ENCODE measurements at places on chromosomes 6 and 20.

GRCh38 chr6:125379174-125379573 lies 77.4 kb upstream of the HDDC2 start:
- no peak for DNase-seq

- no peak for DNase-seq
These were observed 255.5 kb downstream of the KIF16B start for GRCh38 chr20:16317445-16318362.

- DNase-seq, result no peak
These were observed 5.6 kb upstream of the CCDC170 start for GRCh38 chr6:151488226-151488625.

DNA sequence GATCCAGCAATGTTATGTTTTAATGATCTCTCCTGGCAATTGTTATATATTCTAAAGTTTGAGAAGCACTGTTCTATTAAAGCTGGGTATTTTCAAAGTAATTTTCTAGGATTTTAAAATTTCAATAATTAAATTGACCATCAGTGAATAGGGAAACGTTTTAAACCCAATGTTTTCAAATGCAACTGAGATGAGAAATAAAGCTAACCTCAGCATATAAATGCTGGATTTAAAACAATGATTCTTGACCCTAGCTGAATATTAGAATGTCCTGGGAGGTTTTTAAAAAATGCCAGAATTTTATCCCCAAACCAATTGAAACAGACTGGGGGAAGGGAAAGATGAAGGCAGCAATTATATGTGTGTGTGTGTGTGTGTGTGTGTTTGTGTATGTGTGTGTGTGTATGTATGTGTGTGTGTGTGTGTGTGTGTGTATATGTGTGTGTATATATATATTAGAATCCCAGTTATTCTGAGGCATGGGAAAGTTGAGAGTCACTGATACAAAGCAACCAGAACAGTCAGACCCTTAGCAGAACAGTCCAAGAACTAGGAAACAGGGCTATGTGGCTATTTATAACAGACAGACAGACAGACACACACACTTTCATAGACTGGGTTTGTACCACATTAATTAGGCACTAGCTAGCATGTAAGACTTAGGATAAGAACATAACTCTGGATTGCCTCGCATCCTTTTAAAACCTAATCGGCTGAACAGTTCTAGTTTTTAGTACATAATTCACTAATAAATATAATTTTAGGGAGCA lies 107.8 kb downstream of the MAN1A1 start:
- DNase-seq, result no peak

GRCh38 chr6:21992178-21992967 lies 304.5 kb downstream of the PRL start:
- DNase-seq, result no peak

GRCh38 chr6:133115946-133116345 lies 125.2 kb upstream of the EYA4 start:
- no peak for DNase-seq

DNA sequence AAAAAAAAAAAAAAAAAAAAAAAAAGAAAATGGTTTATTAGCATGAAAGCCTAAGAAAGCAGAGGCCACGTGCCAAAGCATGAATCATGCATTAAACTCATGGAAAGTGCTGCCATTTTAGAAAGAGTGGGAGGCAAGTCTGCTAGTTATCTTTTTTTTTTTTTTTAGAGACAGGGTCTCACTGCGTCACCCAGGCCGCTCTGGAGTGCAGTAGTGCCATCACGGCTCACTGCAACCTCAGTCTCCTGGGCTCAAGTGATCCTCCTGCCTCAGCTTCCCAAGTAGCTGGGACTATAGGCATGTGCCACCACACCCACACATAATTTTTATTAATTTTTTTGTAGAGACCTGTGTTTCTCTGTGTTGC lies 5.2 kb downstream of the VWA7 start:
- no peak for DNase-seq

GRCh38 chr6:121791396-121792315 lies 356.2 kb downstream of the GJA1 start:
- DNase-seq, result no peak

- no peak for DNase-seq
These were observed 136.3 kb downstream of the TFAP2C start for GRCh38 chr20:56765172-56766073.

DNA sequence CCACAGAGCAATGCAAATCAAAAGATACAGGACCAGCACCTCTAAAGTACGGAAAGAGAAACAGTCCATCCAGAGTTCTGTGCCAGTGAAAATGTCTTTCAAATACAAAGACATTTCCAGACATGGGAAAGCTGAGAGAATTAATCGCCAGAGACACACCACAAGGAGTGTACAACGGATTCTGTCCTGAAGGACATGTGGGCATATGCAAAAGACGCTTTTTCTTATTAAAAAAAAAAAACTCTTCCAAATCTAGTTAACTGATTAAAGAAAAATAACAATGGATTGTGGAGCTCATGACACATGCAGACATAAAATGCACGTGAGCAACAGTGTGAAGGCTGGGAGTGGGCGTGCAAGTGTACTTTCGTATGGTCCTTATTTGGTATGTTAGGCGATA lies 22.8 kb downstream of the KIF25 start:
- no peak for DNase-seq

DNA sequence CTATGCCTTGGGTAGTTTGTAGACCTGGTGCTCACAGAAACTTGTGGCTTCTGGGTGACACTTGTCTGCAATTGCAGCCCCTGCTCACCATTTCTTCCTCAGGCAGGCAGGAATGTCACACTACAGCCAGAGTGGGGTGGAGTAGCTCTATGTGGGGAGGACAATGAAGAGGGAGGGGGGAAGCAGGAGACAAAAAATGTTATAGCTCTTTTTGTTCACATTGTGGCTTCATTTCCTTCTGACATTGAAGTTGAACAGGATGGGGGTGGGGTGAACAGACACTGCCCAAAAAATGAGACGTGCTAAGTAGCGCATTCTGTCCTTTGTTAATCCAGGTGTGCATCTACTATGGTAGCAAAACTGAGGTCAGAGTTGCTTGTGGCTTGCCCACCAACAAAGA lies at the start of gene THEMIS:
Gene THEMIS (minus strand): TSS at position 124 of the 400 bp plus-strand sequence. CDS start 126 bp downstream, outside the sequence.
- DNase-seq, result no peak

DNA sequence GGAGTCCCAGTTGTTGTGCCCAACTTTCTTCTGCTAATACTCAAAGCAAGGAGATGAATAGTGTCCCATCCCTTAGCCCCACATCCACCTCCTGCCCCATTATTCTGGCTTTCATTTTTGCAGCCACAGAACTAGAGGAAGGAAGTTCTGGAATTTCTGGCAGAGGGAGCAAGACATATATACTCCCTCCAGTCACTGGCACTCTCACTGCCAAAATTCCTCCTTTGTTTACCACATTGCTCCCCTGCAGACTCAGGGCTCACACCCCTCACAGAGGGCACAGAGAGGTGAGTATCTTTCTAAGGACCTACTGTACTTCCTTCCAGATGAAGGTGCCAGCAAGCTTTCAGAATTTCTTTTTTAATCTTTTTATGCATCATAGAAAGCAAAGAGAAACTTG lies 168.0 kb upstream of the ID4 start:
- DNase-seq, result no peak

- no peak for DNase-seq
These were observed 33.3 kb downstream of the BEND3 start for GRCh38 chr6:107082045-107082444.

GRCh38 chr6:158020272-158020711 lies 38.6 kb downstream of the SYNJ2 start:
- DNase-seq, result no peak

DNA sequence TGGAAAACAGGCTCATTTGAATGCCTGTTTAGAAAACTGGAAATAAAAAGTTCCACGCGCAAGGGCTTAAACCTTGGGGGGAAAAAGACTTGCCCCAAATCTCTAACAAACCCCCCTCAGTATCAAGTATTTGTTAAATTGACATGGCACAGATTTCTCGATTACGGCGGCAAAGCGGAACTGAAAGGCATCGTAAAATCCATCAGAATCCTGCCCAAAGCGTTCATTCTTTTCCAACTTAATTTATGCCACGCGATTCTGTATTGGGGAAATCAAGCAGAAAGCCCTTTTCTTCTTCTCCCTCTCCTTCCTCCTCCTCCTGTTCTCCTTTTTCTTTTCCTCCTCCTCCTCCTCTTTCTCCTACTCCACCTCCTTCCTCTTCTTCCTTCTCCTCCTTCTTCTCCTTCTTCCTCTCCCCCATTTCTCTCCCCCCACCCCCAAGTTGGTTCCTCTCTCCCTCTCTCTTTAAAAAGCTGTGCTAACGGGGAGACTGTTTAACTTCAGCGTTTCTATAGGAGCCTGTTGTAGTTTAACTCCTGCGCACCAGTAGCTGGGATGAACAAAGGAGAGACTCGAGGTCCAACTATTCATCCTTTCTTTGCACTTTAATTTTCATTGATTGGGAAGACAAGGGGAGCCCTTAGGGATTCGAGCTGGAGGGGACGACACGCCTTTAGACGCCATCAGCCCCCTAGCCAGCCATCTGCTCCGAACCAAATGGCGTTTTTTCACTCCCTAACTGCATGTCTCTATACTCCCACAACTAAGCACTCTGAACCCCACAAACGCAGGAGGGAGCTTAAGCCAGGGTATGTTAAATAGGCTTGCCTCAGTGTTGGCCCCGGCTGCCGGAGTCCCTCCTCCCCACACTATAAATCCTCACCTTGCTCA lies 2.7 kb upstream of the DLL1 start:
- peak; percentile 30 for DNase-seq

- DNase-seq, result peak; percentile 19
These were observed 193.1 kb upstream of the SIM1 start for GRCh38 chr6:100657678-100658330.

DNA sequence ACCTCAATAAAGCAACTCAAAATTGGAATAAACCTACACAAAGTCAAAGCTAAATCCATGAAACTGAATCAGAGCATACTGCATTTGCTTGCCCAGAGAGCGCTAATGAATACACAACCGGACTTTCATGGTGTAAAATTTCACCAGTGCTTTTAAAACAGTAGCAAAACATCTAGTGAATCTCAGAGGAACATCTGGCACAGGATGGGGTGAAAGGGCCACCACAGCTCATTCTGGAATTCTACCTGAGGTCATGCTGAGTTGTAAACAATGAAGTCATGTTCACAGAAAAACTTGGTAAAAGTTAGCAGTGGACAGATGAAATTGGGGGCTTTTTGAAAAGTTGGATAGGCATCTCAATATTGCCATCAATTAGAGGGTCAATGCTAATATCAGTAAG lies 125.6 kb upstream of the STXBP5 start:
- DNase-seq, result no peak

DNA sequence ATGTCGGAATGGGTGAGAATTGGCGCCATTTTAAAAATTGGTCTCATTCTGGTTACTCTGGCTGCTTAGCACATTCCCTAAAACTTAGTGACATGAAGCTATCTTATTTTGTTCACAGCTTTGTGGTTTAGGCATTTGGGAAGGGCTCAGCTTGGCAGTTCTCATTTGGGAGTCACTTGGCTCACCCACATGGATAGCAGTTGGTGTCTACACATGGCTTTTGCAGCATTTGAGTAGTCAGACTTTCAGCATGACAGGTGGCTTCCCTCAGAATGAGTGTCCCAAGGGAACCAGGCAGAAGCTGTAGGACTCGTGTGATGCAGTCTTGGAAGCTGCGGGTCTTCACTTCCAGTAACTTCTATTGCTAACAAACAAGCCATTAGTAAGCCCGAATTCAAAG lies 64.6 kb downstream of the UST start:
- DNase-seq, result no peak

GRCh38 chr20:15756002-15756753 lies 817.1 kb downstream of the KIF16B start:
- DNase-seq, result no peak

- DNase-seq, result no peak
These were observed 19.8 kb downstream of the DSE start for GRCh38 chr6:116390581-116390980.

DNA sequence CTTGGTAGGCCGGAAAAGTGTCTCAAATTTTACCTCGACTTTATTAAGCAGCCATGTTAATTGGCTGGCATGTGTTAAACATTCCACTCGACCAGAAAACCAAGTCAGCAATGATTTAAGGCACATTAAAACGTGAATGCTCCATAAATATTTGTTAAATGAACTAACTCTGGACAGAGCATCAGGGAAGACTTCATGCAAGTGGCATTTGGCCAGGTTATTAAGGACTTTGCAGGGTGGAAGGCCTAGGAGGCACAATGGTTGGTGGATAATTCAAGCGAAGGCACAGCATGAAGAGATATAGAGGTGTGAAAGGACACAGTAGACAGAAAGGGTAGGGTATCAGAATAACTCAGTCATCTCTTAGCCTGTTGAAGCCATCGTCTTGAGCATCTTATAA lies 23.0 kb downstream of the ELOVL5 start:
- DNase-seq, result no peak

GRCh38 chr6:155084431-155085123 lies 89.5 kb downstream of the TIAM2 start:
- no peak for DNase-seq
